ENCODE measurements at places on chromosomes 6 and 20. TPM values are rescaled to one million over a fixed set of nuclear protein-coding genes. Genes with fewer than 3 reads are reported as not detected.

Gene PNPLA1
- total RNA-seq, result not detected

Gene CTCFL
- total RNA-seq, result 0.09 TPM

Gene ANGPT4
- 0.80 TPM for total RNA-seq

Gene MRAP2
- 8.7 TPM for total RNA-seq

Gene ID4
- total RNA-seq, result 196 TPM

Gene ELOVL4
- 6.9 TPM for total RNA-seq

Gene VIP
- not detected for total RNA-seq

Gene BMP2
- 343 TPM for total RNA-seq

Gene PRR3
- 11.8 TPM for total RNA-seq

Gene ABHD16A
- 48.0 TPM for total RNA-seq

Gene SRSF3
- total RNA-seq, result 127 TPM

Gene TUBB2B
- 83.9 TPM for total RNA-seq

Gene RGL2
- total RNA-seq, result 61.8 TPM

Gene CLPSL2
- total RNA-seq, result not detected

Gene MANEA
- 7.3 TPM for total RNA-seq

Gene SMLR1
- not detected for total RNA-seq

Data from cardiac muscle cell (in vitro differentiated cells and primary cell).